ENCODE measurements at places on chromosomes 7 and 10.

DNA sequence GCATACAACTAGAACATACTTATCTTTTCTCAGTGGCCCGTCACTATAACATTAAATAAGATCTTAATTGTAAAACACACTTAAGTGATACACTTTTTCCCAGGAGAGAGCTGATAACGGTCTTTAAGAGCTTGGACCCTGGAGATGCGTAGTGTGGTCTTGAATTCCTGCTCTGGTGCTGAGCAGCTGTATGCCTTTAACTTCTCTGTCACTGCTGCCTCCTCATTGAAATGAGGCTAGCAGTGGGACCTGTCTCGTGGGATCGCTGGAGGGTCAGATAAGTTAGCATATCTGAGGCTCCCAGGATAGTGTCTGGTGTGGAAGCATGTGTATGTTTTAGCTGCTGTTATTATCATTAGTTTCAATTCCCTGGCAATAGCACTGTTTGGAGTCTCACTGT is 194.9 kb downstream of the SDK1 start:
- DNase-seq: no peak

DNA sequence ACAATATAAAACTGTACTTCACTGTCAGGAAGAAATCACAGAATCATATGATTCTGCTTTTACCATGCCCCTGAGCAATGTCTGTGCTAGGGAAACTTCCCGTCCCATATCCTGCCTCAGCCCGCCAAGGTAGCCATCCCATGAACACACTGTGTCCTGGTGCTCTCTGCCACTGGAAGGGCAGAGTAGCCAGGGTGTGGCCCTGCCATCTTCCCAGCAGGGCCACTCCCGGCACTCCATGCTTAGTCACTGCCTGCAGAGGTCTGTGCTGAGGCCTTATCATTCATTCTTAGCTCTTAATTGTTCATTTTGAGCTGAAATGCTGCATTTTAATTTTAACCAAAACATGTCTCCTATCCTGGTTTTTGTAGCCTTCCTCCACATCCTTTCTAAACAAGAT is 31.8 kb downstream of the AP3M1 start:
- no peak for DNase-seq

DNA sequence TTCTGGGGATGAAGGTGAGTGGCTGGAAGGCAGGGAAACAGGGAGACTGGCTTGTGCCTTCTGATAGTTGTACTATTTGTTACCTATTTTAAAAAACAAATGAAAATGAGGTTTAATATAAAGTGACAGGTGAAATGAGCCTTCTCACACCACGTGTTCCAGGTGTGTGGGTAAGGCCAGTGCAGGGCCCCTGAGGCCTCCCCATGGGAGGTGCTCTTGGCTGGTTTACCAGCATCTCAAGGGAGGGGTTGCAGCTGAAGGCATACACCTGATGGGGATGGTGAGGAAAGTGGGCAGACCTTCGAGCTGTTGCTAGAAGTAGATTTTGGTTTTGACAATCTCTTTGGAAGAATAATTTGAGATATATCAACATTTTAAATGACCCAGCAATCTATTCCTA is 103.6 kb downstream of the ARHGAP22 start:
- DNase-seq: no peak

DNA sequence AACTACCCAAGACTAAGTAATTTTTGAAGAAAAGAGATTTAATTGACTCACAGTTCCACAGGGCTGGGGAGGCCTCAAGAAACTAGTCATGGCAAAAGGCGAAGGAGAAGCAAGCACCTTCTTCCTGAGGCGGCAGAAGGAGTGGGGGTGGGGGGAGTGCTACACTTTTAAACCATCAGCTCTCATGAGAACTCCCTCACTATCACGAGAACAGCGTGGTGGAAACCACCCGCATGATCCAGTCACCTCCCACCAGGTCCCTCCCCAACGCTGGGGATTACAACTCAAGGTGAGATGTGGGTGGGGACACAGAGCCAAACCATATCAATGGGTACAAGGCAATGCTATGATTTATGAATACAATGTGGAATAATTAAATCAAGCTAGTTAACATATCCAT is 241.9 kb downstream of the PTPRN2 start:
- no peak for DNase-seq

DNA sequence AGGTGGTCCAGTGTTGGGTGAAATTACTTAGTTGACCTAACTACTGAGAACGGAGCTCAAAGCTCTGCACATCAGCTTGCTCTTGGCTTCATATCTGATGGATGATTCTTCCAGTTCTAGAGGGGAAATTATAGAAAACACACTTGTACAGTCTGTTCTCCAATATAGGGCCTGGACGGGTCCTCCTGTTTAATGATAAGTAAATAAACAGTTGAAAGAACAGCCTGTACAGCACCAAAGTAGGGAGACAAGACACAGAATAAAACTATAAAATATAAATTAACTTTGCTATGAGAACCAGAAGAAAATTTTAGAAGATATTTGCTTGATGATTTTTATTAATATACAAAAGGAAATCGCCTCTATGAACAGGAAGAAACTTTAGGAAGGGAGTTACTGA is 271.7 kb downstream of the STK31 start:
- DNase-seq: no peak

GRCh38 chr10:129800796-129801340 is 163.2 kb downstream of the EBF3 start:
- no peak for DNase-seq

DNA sequence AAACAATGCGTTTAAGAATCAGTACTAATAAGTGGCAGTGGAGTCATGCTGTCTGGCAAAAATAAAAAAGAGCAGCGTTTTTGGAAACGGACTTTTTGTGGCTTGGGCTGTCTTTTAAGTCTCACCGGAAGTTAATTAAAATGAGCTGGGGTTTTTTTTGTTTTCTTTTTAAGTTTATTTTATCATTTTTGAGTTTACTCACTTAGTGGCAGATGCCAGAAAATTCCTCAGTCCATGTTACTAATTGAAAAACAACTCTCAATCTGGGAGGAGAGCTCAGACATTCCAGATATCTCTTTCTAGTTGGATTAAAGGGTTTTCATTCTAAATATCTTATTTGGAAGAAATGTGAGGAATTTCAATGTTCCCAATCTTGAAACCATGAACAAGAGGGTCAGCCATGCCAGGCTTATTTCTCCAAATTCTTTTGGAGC is 133.8 kb upstream of the AGR3 start:
- DNase-seq: no peak

DNA sequence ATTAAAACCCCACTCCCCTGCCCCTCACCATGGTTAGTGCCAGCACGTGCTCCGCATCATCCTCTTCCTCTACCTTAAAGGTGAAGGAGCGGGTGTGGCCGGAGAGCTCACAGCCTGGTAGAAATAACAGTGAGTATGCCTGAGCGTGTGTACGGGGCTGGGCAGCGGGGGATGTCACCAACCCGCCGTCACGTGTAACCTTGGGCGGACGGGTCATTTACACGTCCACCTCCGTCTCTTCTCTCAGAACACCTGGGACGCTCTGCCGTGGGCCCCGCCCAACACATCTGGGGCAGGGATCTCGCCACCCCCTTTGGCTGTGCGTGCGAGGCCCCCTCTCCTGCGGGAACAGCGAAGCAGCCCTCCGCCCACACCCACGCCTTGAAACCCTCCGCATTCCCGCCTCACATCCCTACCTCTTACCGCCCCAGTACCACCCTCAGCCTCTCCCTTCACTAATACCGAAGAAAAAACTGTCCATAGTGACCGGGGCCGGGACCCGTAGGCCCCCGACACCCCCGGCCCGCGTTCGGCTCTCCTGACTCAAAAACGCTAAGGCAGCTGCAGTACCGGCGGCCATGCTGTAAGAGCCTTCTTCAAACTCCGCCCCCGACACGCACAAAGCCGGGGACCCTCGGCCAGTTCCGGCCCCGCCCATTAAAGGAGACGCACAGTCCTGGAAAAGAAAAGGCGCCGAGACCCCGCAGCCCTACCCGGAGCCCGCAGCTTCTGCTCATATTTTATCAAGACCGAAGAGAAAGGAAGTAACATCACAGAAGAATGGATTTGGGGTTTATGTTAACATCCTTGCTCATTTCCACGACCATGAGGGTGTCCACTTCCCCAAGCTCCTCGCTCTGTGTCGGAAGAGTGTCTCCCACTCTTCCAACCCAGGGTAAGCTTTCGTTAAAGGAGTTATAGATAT is at the start of gene NPM3:
TSS of gene NPM3 (minus strand) at position 636 of the 925 bp plus-strand sequence. CDS start at position 580, 56 bp downstream.
- peak; percentile 82 for DNase-seq

DNA sequence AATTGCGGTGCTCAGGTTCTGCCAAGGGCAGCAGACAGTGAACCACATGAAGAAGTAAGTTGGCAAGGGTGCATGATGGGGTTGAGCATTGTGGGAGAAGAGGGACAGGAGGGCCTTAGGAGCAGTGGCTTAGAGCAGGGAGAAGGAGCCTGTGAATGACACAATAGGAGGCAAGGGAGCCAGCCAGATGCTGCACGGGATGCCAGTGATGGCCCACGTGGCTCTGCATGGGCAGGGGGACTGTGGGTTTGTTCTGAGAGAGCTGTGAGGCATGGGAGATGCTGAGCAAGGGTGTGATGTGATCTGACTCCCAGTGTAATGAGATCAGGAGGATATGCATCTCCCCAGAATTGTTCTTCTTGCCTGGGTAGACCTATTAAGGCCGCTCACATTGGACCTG is 60.9 kb downstream of the C10orf90 start:
- DNase-seq: no peak

GRCh38 chr7:128172963-128173362 is 68.1 kb upstream of the LEP start:
- no peak for DNase-seq

DNA sequence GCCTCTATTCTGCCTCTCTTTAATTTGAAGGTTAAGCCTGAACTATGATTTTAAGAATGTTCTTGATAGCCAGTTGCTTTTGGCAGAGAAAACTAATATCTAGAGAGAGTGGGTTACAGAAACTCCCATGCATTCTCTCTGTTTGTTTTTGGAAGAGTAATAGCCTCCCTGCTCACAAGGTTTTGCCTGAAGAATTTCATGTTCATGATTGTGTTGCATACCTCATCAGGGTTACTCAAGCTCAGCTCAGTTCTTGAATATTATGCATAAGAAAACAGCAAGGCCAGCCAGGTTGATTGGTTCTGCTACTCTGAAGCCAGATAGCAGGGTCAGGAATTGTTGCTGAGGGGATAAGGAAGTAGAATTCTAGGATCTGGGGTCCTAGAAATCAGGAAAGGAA is 137.4 kb downstream of the MDFIC start:
- no peak for DNase-seq

- DNase-seq: no peak
These were observed 196.3 kb downstream of the EBF3 start for GRCh38 chr10:129767751-129768150.

GRCh38 chr7:1552200-1552599 is 3.8 kb downstream of the TMEM184A start:
- DNase-seq: no peak

DNA sequence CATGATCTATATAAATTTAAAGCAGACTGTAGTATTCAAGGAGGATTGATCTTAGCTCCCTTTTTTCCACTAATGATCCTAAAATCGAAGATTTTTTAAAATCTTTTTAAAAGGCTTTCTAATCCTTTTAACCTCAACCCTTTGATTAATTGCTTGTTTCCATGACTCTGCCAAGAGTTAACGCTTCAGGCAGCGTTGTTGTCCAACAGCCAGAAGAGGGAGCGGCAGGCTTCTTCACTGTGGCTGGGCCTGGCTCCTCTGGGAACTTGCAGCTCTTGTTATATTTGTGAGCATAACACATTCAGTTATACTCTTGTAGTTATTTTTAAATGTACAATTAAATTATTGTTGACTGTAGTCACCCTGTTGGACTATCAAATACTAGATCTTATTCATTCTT is 26.3 kb downstream of the CRCP start:
- DNase-seq: peak; percentile 68

DNA sequence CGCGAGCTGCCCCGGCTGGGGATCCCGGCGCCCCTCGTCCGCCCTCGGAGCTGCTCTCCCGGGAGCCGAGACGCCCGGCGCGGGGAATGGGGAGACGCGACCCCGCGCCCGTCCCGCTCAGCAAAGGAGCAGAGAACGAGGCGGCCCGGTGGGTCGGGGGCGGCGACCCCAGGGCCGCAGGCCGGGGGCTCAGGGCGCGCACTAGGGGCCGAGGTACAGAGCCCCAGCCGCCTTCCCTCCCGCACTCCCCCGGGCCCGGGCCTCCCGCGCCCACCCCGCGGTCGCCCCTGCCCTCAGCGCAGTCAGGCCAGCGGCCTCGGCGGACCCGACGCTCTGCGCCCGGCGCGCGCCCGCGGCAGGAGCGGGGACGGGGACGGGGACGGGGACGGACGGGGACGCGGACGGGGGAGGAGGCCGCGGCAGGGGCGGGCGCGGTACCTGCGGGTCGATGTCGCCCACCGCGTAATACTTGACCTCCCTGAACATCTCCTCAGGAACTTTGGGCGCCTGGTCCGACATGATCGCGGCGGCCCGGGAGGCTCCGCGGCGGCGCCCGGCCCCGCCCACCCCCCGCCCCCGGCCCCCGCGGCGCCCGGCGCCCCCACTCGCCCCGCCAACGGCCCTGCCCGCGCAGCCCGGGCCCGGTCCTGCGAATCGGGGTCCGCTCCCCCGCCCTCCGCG is 373 bp downstream of the PAXIP1 start:
- no peak for DNase-seq

DNA sequence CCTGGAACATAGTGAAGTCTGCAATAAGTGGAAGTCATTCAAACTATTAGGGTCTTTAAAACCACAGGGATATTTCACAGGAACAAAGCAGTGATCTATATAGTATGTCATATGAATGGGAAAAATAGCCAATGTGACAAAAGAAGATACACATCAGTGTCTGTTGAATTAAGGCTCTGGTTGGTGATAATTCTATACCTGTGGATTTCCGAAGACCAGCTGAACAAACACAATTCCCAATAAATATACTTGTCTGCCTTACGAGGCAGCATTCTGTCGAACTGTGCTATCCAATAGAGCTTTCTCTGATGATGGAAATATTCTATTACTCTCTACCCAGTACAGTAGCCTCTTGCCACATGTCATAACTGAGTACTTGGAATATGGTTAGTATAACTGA is 55.9 kb upstream of the CAV2 start:
- DNase-seq: no peak

GRCh38 chr10:86122646-86123045 is 243.9 kb downstream of the GRID1 start:
- no peak for DNase-seq

GRCh38 chr7:28517206-28517605 is 104.9 kb downstream of the CREB5 start:
- no peak for DNase-seq
